Stimulated activated CD4-positive, alpha-beta T cell treated with anti-CD3 and anti-CD28 coated beads, Interleukin-12 subunit alpha, Interleukin-12 subunit beta, amount 100 ng/mL, for 24 hours (primary cell): ENCODE measurements at places on chromosomes 5 and 9.
A peak's percentile ranks its signal among the peaks of the same experiment; 100 is the strongest.

DNA sequence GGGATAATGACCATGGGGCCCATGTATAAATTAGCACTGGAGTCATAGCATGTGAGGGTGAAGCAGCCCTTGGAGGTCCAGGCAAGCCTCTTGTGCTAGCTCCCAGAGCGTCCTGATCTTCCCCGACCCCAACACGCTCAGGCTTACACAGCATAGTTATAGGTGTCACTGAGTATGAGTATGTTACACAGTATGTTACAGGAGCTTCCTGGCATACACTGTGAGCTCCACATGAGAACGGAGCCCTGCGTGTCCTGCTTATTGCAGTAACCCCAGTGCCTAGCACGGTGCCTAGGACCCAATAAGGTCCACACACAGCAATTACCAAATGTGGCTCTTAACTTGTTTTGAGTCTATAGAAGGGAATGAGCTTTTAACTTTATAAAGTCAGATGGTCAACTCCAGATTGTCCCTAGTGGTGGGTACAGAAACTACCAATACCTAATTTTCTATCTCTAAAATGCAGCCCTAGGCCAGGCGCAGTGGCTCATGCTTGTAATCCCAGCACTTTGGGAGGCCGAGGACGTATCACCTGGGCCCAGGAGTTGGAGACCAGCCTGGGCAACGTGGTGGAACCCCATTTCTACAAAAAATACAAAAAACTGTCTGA lies 64.1 kb downstream of the PLAC8L1 start:
- no peak for DNase-seq

- DNase-seq = no peak
These were observed 77.3 kb downstream of the NNT start for GRCh38 chr5:43680286-43680685.

- no peak for DNase-seq
These were observed at the start of gene FBP2 for GRCh38 chr9:94593459-94594345. Gene FBP2, minus strand, starts transcription at chr9:94593824. Its CDS starts 98 bp downstream, at chr9:94593726.

- DNase-seq = no peak
These were observed 99.4 kb downstream of the OXCT1 start for GRCh38 chr5:41770799-41771198.

GRCh38 chr5:149434162-149435014 lies 55.3 kb upstream of the IL17B start:
- peak; percentile 8 for DNase-seq

DNA sequence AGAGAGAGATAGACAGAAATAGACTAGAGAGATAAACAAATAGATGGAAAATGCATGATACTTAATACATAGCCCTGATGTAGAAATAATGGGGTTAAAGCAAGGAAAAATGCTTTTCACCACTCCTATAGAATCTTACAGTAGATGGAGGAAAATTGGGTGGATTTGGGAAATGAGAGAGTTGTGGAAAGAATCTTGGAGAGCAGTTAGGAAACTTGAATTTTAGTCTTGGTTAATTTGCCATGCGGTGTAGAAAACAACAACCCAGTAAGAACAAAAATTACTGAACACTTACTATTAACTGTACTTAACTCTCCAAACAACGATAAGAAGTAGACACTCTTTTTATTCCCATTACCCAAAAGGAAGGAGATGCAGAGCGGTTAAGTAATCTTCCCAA lies 329.8 kb downstream of the ZNF608 start:
- DNase-seq = no peak

GRCh38 chr9:83327323-83327722 lies 210.9 kb downstream of the FRMD3 start:
- no peak for DNase-seq

GRCh38 chr9:517993-518392 lies 303.3 kb downstream of the DOCK8 start:
- DNase-seq = no peak

DNA sequence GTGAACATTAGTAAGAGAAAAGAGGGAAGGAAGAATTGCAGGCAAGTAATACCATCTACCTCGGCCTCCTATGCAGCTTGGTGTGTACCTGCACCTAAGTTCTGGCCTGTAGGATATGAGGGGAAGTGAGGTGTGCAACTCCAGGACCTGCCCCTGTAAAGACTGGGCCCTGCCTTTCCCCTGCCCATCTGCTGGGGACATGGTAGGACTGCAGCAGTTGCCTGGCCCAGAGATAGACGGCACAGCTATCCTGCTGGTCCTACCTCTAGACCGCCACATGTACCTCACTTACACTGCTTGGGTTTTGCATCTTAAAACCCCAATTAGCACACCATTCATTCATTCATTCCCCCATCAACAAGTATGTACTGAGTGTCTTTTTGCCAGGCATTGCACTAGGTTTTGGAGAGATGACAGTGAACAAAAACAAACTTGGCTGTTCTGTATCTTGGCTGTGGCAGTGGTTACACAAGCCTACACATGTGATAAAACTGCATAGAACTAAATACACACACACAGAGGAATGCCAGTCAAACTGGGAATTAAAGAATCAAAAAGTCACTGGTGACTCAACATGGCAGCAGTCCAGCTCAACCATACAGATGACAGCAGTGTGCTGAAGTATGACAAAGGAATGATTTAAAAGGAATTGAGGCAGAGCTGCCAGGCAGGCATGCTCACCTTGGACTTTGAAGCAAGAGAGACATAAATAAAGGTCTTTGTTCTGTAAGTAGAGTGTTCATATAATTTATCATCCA lies 23.3 kb upstream of the MGAT1 start:
- no peak for DNase-seq

DNA sequence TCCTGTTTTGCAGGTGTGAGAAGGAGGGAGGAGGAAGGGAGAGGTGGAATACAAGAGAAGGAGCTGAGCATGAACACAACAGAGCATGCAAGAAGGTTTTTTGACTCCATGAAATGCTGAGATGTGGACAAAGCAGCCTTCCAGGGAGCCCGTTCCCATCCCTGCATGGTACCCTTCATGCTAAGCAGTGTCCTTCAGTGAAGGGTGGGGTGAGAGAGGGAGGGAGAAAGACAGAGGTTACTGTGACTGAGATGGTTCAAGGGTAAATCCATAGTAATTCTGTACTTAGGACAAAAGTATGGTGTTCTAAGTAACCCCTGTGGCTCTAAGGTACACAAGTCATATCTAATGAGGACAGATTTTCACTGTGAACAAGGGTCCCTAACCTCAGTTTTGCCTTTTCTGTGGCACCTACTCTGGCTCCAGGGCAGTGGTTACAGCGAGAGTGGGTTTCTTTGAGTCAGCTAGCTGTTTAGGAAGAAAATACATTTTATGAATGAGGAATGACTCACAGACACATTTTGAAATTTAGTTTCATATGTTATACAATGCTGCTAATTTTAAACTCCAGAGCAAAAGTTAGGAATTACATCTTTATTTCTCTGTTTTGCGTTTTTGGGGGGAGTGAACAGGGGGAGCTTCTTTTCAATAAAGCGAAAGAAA lies 184.9 kb upstream of the SLC12A2 start:
- no peak for DNase-seq

GRCh38 chr9:18720691-18721090 lies 246.7 kb downstream of the ADAMTSL1 start:
- no peak for DNase-seq

GRCh38 chr5:96250782-96251181 lies 182.3 kb downstream of the PCSK1 start:
- no peak for DNase-seq

- DNase-seq = no peak
These were observed 128.4 kb upstream of the TRPM3 start for GRCh38 chr9:71249729-71250317.

DNA sequence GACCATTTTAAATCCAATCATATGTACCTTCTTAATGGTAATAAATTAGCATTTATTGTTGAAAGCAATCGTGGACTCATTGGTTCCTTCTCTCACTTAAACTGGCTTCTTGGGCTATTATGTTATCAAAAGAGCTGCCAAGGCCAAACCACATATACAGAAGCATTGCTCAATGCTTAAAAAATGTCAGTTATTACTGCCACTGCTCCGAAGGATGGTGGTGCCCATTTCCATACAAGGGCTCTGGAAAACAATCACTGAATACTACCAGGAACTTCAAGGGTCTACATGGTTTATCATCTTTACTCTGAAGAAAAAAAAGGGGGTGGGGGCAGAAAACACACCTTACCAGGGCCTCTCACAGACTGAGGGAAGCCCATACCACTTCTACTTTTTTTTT lies 104.3 kb downstream of the GNAQ start:
- no peak for DNase-seq

- no peak for DNase-seq
These were observed 145.8 kb downstream of the AOPEP start for GRCh38 chr9:94872083-94872833.

GRCh38 chr9:92612292-92612691 lies 57.6 kb downstream of the IPPK start:
- DNase-seq = no peak

DNA sequence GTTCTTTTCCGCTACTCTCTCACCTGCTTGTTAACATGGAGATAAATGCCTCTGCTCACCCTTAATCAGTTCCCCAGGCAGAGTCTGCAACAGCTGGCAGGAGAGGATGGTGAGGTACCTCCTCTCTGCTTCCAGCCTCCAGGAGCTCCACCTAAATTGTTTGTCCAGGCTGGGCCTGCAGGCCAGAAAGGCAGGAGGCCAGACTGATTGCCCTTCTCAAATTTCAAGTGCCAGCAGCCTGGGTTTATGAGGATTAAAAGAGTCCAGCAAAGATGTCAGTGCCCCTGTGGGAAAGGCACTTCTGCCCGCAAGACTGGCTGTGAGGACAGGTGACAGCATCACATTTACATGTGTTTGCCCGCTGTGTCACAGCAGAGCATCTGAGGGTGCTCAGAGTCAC lies 19.8 kb downstream of the CORO2A start:
- DNase-seq = no peak

DNA sequence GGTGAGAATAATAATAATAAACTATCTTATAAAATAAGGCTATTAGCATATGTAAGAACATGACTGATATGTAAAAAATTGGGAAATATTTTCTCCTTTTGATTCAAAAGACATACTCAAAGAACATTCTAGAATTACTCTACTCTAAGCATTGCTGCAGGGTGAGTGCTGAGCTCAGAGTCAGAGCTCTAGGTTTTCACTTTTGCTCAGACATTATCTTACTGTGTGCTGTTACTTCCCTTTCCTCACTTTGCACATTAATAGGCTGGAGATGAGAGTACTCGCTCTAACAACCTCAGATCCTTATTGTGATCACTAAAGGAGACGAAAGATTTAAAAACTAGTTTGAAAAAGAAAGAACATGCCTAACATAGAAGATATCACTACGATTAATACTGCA lies 99.4 kb upstream of the C9orf72 start:
- DNase-seq = no peak

- no peak for DNase-seq
These were observed 823.1 kb downstream of the TLR4 start for GRCh38 chr9:118527261-118527660.

DNA sequence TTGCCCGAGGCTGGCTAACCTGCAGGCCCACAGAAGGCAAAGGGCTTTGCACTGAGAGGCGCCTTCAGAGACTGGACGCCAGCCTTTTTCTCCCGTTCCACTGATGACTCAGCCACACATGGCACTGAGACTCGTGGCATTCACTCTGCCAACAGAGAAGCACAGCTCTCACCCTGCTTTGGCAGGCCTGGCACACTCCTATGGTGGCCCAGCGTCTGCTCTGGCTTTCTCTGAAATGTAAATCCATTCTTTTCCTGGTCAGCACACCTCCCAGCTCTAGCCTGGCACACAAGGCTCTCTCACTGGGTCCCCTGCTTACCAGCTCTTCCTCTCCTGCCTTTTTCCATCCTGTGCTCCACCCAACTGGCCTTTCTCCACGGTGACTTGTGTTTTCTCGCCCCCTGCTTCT lies 5.9 kb upstream of the MELK start:
- no peak for DNase-seq

GRCh38 chr5:135827965-135828781 lies 6.3 kb upstream of the SLC25A48 start:
- DNase-seq = no peak

GRCh38 chr9:79955300-79955699 lies 383.5 kb downstream of the TLE4 start:
- DNase-seq = no peak

DNA sequence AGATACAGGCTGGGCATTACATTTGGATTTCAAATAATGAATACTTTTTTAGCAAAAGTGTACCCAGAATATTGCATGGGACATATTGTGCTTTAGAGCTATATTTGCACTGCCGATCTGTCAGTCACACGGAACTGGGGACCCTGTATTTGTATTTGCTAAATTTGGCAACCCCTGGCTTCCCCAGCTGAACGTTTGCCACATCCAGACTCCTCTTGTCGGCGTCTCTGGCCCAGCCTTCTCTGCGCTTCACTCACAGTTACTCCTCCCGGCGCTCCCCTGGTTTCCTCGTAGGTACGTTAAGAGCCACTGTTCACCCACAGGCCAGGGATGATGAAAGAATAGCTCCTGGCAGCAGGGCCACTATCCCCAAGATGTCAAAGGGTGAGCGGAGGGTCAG lies 58.7 kb downstream of the NSUN2 start:
- DNase-seq = no peak

- DNase-seq = no peak
These were observed 534.5 kb downstream of the TMEM38B start for GRCh38 chr9:106228861-106229260.

DNA sequence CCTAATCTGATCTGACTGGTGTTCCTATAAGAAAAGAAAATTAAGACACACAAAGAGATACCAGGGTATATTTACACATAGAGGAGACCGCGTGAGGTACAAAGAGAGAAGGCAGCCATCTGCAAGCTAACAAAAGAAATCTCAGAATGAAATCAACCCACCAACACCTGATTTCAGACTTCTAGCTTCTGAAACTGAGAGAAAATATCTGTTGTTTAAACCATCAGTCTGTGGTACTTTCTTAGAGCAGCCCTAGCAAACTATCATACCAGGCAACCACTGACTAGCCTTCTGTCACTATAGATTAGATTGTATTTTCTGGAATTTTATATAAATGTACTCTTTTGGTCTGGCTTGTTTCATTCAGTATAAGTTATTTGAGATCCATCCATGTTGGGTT lies 779.3 kb upstream of the ACO1 start:
- no peak for DNase-seq

GRCh38 chr9:94504358-94504757 lies 50.5 kb upstream of the PCAT7 start:
- DNase-seq = no peak

GRCh38 chr5:125310749-125311148 lies 564.3 kb upstream of the ZNF608 start:
- DNase-seq = no peak
